Nephron progenitor cell (in vitro differentiated cells): ENCODE measurements at places on chromosomes 1 and 21.

DNA sequence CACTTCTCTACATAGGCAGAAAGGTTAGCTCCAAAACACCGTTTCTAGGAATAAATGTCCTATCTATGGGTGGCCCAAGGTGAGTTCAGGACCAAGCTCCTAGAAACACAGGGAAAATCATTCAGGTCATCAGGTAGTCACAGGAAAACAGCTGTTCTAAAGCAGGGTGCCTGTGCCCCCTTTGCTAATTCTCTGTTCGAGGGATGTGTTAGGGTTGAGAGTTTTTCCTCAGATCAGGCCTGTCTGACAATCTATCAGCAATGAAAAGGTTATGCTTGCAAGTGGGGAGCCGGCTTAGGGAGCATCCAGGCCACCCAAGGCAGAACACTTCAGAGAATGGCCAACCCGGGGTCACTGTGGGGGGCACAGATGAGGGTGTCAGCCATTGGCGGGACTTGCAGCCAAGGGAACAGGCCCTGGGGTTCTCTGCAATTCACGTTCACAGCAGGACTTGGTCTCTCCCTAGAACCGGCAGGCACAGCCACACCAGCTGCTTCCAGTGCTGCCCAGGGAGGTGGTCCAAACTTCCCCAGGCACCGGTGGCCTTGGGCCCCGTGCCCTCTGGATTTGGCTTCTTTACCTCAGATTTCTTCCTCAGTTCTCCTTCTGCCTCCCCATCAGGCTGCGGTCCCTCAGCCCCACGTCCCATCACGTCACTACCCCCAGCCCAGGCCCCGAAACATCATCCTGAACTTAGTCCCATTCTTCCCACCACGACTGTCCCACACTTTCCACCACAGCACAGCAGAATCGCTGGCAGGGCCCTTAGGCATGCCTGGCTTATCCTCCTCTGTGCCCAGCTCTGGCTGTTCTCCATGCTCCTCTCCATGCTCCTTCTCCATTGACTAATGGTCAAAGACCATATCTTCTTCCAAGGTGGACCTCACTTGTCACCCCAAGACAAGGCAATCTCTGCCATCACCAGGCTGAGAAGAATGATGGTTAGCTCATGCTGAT, 11.0 kb downstream of the CD2 start:
- no peak for DNase-seq

- DNase-seq: no peak
Measured at GRCh38 chr1:40618108-40618507, 47.4 kb downstream of the RIMS3 start.

DNA sequence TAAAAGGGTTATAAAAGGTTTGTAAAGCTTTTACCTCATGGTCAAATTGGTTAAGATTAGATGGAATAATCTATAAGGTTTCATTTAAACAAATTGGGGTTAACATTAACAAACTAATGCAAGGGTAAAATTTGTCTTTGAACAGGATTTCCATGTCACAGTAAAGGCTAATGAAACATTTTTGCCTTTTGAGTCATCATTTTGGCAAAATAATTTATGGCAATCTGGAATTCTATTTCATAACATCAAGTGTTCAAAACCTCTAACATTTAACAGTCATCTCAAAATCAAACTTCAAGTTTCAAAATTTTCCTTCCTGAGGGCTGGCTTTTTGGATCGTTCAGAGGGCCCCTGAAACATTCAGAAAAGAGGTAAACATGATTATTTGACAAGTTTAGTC, 6.6 kb upstream of the CD46 start:
- DNase-seq: no peak

- no peak for DNase-seq
Measured at GRCh38 chr1:220382994-220383393, 110.7 kb upstream of the RAB3GAP2 start.

- DNase-seq: no peak
Measured at GRCh38 chr1:23357138-23357908, 12.3 kb downstream of the ZNF436 start.

DNA sequence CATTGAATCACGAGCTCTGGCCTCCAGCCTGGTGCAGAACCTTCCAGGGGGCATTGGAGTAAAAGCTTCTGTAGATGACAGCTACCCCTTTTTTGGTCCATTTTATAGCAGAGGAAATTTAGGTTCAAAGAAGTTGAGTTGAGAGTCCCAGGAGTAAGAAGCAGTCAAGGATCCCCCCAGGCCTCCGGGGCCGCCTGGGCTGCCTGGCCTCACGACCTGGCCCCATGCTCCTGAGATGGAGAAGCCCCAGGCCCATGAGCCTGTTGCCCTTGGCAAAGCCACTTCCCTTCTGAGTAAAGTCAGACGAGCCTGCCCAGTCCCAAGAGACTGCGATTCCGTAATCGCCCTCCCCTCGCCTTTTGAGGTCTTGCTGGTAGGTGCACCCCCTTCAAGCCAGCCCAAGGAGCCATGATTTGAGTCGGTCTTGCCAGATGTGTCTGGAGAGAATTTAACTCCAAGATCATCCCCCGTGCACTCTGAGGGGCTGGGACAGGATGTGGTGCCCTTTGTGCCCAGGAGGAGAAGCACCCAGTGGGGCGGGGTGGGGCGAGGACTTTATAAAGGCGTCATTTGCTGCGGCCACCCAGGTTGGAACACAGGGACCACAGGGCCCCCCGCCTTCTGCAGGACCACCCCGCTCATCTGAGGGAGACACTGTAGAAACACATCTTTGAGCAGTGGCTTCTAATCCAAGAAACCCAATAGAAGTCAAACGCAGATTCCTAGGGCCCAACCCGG, 30.1 kb downstream of the PDE9A start:
- no peak for DNase-seq
